ENCODE measurements at places on chromosomes 2 and 18.

DNA sequence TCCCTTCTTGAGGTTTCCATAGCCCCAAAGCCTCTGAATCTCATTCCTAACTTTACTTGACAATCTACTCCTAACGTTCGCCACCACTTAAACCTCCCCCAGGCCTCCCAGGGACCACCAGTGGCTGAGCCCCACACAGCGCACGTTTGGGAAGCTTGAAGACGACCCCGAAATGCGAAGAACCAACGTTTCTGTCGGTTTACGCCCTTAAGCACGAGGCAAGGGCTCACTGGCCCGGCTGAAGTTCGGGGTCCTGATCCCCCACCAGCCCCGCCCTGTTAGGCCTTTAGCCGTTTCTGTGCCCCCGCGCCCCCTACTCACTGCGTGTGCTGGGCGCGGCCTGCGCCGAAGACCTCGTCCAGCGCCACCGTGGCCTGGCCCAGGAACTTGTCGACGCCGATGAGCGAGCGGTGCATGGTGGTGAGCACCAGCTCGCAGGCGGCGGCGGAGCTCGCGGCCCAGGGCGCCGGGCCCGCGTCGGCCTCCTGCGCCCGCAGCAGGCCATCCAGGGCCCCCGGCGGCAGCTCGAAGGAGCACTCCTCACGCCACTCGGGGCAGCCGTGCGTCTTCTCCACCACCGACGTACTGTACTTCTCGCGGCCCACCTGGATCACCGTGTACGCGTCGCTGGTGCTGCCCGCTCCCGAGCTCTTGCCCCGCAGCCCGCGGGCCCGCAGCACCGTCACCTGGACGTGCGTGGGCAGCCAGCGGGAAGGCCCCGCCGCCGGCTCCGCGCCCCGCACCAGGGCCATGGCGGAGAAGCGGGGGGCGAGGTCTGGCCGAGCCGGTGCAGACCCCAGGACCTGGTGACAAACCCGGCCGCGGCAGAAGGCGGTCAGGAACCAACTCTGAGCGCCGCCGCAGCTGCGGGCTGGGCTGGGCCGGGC is 479 bp downstream of the RAB11FIP5 start:
- DNase-seq, result no peak

DNA sequence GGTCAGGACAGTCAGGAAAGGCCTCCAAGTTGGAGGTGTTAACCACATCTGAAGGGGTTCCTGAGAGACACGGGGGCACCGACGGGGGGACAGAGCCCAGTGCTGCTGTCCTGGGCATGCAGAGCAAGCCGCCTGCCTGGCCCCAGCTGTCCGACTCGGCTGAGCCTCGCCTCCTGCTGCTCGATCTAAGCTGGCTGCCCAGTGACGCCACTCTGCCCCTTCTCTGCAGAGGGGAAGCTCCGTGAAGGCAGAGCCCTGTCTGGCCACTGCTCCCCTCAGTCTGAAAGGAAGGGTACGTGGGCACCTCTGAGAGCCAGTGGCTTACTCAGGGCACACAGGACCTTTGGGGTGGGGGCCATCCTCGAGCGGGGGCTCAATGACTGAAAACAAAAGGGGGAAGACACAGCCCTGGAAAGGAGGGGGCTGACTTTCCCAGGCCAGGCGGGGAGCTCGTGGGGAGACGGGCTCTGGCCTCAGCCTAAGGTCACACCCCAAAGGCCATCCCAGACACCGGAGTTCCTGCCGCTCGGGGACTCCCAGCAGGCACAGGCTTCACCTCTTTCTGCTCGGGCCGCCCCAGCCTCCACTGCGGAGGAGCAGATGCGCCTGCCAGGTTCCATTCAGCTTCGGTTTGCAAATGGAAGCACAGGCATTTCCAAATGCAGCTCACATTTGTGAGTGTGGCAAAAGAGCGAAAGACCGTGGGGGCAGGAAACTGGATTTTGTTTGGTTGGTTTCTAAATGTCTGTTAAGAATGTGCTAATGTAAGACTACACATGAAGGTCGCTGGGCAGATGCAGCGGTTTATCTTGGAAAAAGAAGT is 136.9 kb downstream of the HDAC4 start:
- DNase-seq, result no peak

GRCh38 chr2:109175350-109175678 is 46.3 kb downstream of the SH3RF3 start:
- no peak for DNase-seq

DNA sequence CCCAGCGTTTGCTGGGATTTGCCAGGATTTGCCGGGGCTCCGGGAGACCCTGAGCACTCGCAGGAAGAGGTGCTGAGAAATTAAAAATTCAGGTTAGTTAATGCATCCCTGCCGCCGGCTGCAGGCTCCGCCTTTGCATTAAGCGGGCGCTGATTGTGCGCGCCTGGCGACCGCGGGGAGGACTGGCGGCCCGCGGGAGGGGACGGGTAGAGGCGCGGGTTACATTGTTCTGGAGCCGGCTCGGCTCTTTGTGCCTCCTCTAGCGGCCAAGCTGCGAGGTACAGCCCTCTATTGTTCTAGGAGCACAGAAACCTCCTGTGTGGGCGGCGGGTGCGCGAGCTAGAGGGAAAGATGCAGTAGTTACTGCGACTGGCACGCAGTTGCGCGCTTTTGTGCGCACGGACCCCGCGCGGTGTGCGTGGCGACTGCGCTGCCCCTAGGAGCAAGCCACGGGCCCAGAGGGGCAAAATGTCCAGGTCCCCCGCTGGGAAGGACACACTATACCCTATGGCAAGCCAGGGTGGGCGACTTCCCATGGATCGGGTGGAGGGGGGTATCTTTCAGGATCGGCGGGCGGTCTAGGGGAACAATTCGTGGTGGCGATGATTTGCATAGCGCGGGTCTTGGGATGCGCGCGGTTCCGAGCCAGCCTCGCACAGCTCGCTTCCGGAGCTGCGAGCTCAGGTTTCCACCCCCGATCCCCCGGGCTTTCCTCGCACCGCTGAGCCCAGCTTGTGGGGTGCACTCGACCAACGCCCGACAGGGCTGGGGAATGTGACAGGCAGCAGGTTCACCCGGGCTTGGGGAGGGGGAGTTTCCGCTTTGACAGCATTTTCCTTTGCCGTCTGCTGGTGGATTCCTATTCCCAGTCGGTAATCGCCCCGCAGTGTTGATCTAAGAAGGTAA is 2.8 kb downstream of the ONECUT2 start:
- DNase-seq, result no peak

- DNase-seq, result no peak
Measured at GRCh38 chr2:38863061-38863695, 12.6 kb downstream of the DHX57 start.

- no peak for DNase-seq
Measured at GRCh38 chr2:190990132-190990531, 23.8 kb downstream of the STAT1 start.

DNA sequence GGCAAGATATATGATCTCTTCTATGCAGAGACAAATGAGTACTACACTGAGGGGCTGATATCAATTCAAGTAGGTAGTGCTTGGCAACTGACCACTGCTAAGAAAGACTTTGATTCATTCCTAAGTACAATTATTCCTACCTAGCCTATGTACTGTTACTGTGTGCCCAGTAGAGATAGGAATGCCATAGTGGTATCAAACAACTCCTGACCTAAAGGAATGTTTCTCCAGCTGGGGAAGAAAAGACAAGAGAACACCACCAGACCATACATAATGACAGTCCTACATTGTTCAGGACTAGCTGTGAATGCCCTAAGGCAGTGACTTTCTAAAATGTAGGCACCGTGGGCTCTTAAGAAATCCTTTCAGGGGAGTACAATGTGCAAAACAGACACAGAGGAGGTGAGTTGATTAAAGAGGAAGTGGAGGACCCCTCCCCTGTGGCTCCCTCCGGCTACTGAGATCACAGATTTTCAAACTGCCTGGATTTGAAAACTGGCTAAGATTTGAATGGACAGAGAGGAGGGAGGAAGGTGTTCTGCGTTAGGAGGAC is 89.1 kb downstream of the ANTXR1 start:
- no peak for DNase-seq

DNA sequence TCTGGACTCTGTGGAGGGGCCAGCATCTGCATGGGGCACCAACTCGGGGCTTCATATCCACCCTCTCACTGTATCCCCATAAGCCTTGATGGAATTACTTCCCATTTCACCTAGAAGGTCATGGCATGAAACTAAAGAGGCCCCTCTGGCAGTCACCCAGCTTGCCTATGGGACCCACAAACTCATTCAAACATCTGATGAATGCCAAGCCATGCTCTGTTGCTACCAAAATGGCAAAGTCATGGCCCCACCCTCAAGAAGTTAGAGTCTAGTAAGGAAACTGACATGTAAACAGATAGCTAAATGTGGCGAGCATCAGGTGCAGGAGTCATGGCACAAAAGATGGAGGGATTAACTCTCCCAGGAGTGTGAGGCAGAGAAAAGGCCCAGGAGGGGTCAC is 14.5 kb downstream of the CYB5A start:
- no peak for DNase-seq

DNA sequence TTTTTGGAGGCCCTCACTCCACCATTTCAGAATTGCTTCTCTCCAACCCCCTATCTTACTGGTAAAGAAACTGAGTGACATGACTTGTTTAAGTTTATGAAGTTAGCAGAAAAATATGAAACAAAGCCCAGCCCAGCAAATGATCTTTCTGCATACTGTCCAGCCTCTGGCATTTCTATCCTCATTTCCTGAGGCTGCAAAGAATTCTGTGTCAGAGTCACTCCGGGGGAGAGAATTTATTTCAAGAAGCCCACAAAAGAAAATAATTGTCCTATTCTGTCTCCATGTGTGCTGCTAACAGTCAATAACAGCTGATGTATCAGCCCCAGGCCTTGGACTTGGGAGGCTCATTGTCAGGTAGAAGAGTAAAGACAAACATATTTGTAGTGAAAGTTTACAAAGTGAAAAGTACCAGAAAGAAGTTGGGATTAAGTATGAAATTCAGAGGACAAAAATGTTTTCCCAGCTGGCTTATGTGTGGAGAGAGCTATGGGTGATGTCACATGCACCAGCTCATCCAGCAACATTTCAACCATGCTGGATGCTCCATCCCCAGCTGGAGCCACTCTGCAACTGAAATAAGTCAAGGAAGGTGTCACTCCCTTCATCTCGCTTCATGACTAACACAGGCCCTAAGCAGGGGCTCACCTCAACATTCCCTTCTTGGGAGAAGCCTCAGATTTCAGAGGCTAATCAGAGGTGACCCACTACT is 42.3 kb downstream of the TRABD2A start:
- no peak for DNase-seq

GRCh38 chr2:69490486-69490885 is 53.3 kb upstream of the NFU1 start:
- DNase-seq, result no peak

DNA sequence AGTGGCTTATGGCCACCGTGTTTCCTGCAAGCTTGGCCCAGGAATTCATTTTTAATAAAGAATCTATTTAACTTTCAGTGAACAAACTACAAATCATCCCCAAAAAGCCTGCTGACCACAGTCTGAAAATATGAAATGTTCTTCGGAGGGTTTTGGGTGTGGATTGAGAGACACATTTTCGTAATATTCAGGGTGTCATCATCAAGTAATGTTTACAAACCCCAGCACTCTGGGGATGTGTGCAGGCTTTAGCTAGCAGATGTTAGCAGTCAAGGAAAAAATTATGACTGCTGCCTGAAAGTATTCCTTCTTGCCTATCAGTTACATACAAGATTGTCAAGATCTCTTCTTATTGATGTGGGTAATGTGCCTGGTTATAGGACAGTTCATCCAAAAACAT is 143.9 kb upstream of the FN1 start:
- DNase-seq, result no peak

DNA sequence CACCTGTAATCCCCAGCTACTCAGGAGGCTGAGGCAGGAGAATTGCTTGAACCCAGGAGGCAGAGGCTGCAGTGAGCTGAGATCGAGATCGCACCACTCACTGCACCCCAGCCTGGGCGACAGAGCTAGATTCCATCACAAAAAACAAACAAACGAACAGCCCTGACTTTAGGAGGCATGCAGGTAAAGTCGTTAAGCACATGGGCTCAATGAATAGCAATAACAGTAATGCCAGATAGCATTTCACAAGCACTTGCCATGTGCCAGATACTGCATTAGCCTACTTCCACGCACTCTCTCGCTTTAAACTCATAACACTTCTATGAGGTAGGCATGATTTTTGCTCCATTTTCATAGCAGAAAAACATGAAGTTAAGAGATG is 135.6 kb upstream of the KLHL14 start:
- no peak for DNase-seq

DNA sequence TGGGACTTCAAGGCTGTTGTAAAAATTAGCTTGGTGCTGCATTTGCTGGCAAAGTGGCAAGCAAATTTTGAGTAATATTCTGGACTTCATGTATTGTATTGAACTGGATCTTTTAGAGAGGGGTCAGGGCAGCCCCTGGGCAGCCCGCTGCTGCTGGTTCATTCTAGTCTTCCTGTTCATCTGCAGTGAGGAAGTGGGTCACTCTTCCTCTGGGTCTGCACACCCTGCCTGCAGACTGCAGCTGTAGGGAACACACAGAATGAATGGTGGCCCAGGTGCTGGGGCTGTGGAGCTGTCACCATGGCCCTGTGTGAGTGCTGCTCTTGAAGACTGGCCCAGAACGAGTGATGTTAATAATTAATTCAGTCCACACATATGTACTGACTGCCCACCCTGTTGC is 9.4 kb downstream of the SH3RF3 start:
- no peak for DNase-seq

DNA sequence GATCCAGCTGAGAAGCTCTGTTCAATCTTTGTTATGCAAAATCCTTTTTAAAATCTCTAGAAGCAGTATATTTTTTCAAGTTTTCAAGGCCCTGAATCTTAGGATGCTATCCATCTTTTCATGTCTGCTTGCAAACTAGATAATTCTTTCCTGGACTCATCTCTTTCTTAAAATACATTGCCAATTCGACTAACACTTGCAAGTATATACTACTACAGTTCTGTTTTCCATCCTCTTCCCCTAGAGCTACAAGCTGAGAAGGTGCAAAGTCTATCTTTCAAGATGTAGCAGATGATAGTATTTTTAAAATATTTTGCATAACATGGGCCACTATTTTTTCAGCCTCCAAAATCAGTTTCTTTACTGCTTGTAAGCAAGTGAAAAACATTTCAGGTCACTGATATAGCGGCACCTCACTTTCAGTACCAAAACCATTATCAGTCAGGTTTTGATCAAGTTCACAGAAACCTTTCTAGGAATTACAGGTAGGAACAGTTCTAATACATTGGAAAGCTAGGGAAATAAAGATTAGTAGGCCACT is 196.4 kb upstream of the CDH20 start:
- no peak for DNase-seq

GRCh38 chr18:49690312-49690711 is 123.0 kb downstream of the ACAA2 start:
- DNase-seq, result no peak
